ENCODE measurements at places on chromosomes 7 and 10.

DNA sequence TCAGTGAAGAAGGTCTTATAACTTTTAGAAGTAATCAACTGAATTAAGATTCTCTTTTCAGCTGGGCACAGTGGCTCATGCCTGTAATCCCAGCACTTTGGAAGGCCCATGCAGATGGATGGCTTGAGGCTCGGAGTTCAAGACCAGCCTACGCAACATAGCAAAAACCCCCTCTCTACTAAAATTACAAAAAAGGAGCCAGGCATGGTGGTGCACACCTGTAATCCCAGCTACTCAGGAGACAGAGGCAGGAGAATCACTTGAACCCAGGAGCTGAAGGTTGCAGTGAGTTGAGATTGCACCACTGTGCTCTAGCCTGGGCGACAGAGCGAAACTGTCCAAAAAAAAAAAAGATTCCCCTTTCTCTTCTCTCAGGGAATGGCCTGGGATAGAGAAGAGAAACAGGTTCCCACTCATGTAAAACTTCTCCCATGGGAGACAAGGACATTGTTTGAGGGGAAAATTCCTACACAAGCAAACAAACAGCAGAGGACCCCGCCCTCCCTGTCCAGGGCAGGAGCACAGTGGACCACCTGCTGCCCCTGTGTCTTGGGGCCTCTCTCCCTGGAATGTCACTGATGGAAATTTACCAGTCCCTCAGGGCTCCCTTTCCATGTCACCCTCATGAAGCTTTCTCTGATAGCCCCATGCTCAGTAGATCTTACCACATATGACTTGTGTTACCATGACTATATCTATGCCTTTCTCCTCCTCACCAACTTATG is 5.6 kb downstream of the IL2RA start:
- DNase-seq, result no peak

DNA sequence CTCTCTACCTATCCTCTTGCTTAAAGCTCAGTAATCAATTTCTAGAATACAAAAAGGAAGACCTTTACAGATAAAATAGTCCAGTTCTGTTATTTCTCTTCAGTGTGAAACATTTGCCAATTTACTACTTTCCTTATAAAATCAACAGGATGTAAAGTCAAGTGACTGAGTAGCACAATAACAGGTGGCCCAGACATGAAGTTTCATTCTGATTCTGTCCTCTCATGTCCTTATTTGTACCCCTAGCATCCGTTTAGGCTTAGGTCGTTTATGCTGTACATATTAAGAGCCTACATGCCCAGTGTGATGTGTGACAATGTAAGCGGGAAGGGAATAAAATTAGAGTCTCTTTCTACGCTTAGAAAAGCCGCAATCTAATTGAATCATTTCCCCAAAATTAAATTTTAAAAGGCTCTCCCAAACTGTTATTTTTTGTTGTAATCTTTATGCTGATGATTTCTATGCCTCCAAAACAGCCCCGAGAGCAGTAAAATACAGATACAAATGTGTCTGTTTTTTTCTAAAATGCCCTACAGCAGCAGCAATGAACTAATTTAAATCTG is 29.1 kb downstream of the EPC1 start:
- DNase-seq, result no peak

GRCh38 chr10:71610651-71611050 is 108.9 kb downstream of the C10orf105 start:
- DNase-seq, result no peak

DNA sequence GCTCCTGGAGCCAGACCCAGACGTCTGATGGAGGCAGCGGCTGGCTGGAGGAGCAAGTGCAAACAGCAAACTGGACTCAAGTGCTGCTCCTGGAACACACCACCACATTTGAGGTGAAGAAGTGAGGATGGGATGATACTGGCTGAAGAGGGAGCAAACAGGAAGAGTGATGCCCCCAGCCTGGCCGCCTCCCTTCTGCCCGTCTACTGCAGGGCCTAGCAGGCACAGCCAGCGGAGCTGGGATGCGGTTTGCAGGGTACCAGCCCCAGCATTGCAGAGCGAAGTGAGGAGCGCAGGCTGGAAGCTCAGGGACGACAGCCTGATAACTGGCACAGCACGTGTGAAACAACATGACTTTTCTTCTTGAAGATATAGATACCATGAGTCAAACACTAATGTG is 111.8 kb upstream of the ZNF32 start:
- DNase-seq, result no peak

- DNase-seq, result no peak
Observed at GRCh38 chr7:44471850-44472249, 18.6 kb downstream of the NUDCD3 start.

Measured in activated CD4-positive, alpha-beta T cell treated with anti-CD3 and anti-CD28 coated beads, Interleukin-2, amount 50 U/mL, for 1 hour (primary cell).